Activated CD8-positive, alpha-beta memory T cell treated with anti-CD3 and anti-CD28 coated beads, Interleukin-2, amount 10 ng/mL, durations not matched to agents 7 days and 5 days (primary cell): ENCODE measurements at places on chromosomes 2 and 18. TPM values are rescaled to one million over a fixed set of nuclear protein-coding genes. Genes with fewer than 3 reads are reported as not detected.

DNA sequence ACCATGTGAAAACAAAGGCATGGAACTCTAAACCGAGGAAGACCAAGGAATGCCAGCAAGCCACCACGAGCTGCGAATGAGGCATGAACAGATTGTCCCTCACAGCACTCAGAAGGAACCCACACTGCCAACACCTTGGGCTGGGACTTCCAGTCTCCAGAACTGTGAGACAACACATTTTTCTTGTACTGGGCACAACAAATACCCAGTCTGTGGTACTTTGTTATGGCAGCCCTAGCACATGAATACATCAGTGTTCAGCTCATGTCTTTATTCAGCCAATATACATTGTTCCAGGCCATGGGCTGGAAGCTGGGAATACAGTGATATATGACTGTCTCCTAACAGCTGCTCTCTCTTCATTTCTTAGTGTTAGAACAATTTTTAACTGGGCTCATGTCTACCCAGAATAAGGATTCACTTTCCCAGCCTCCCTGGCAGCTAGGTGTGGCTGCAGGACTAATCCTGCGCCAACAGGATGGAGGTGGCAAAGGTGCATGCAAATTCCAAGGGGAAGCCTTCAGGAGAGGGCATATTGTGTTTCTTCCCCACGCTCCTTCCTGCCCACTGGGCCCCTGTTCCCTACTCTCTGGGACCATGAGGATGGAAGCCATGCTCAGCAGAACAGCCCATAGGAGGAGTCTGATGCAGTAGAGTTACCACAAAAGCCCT is 59.6 kb downstream of the STPG4 start:
- H3K36me3 ChIP-seq = no peaks in the 10 kb centered on the region
- no peak overlapping the region for H3K4me3 ChIP-seq
- no peak for DNase-seq
- no peaks in the 10 kb centered on the region for H3K4me1 ChIP-seq
- no peaks in the 10 kb centered on the region for H3K27me3 ChIP-seq
- no peak overlapping the region for H3K27ac ChIP-seq

GRCh38 chr2:68423966-68424650 is 43.0 kb downstream of the FBXO48 start:
- peaks cover 42% of the 10 kb centered on the region for H3K4me1 ChIP-seq
- no peaks in the 10 kb centered on the region for H3K27me3 ChIP-seq
- H3K27ac ChIP-seq = no peak overlapping the region
- DNase-seq = no peak
- H3K4me3 ChIP-seq = no peak overlapping the region

DNA sequence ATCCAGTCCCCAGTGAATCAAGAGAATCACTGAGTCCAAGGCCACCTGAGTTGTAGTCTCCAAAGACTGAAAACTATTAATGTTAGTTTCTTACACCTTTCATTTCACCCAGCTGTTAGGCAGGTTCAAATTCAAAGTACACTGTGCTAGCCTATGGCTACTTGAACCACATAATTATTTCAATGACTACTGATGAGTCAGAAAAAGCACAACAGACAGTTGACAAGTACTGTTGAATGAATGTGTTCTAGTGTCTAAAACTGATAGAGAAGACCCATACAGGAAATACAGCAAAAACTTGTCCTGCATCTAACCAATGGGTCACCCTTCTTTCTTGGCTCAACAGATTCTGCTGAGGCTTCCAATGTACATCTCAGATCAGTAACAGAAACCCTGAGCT is 160.9 kb downstream of the MYO5B start:
- peaks cover 2% of the 10 kb centered on the region for H3K4me1 ChIP-seq
- peaks cover 35% of the 10 kb centered on the region for H3K27me3 ChIP-seq
- no peak overlapping the region for H3K27ac ChIP-seq
- H3K36me3 ChIP-seq = no peaks in the 10 kb centered on the region

GRCh38 chr18:27240383-27240782 is 55.3 kb upstream of the CHST9 start:
- no peaks in the 10 kb centered on the region for H3K4me1 ChIP-seq
- H3K4me3 ChIP-seq = no peak overlapping the region
- DNase-seq = no peak
- no peaks in the 10 kb centered on the region for H3K36me3 ChIP-seq
- no peak overlapping the region for H3K27ac ChIP-seq
- H3K27me3 ChIP-seq = no peaks in the 10 kb centered on the region

GRCh38 chr2:191245869-191246531 is 796 bp downstream of the MYO1B start:
- no peaks in the 10 kb centered on the region for H3K36me3 ChIP-seq
- H3K27me3 ChIP-seq = peaks cover 41% of the 10 kb centered on the region
- peak overlapping the region; percentile 54 for H3K4me3 ChIP-seq
- H3K27ac ChIP-seq = no peak overlapping the region

- H3K36me3 ChIP-seq = no peaks in the 10 kb centered on the region
- H3K4me3 ChIP-seq = no peak overlapping the region
- H3K4me1 ChIP-seq = no peaks in the 10 kb centered on the region
- no peak overlapping the region for H3K27ac ChIP-seq
- no peak for DNase-seq
These were observed 51.4 kb upstream of the YPEL5 start for GRCh38 chr2:30095402-30095801.

- H3K27ac ChIP-seq = no peak overlapping the region
- H3K4me3 ChIP-seq = no peak overlapping the region
- no peaks in the 10 kb centered on the region for H3K27me3 ChIP-seq
These were observed 541.7 kb downstream of the ERBB4 start for GRCh38 chr2:211996857-211997256.

- H3K4me1 ChIP-seq = peaks cover 68% of the 10 kb centered on the region
- no peaks in the 10 kb centered on the region for H3K27me3 ChIP-seq
- H3K27ac ChIP-seq = no peak overlapping the region
These were observed 103.7 kb downstream of the RBMS1 start for GRCh38 chr2:160389875-160390274.

NMUR1 gene
- total RNA-seq = 3.6 TPM

ANKRD30B gene
- not detected for total RNA-seq

SH3RF3 gene
- 0.05 TPM for total RNA-seq

RAB10 gene
- 128 TPM for total RNA-seq
